ENCODE measurements at places on chromosomes 16 and 17.

GRCh38 chr16:8720080-8720966 lies 45.9 kb downstream of the ABAT start:
- no peak for DNase-seq

- DNase-seq: no peak
Observed at GRCh38 chr16:85381738-85382592, 231.2 kb upstream of the GSE1 start.

GRCh38 chr17:47604598-47604927 lies 45.2 kb upstream of the KPNB1 start:
- no peak for DNase-seq

GRCh38 chr17:2532146-2532720 lies 20.5 kb upstream of the METTL16 start:
- no peak for DNase-seq

- no peak for DNase-seq
Observed at GRCh38 chr16:84486551-84487235, 17.8 kb downstream of the MEAK7 start.

GRCh38 chr16:66434619-66435430 lies 7.7 kb downstream of the BEAN1 start:
- DNase-seq: no peak

GRCh38 chr17:37051833-37052232 lies 103.1 kb downstream of the AATF start:
- no peak for DNase-seq

- no peak for DNase-seq
Observed at GRCh38 chr17:49821916-49822315, 26.0 kb downstream of the TAC4 start.

GRCh38 chr17:32656886-32657285 lies 170.1 kb downstream of the CDK5R1 start:
- DNase-seq: no peak

DNA sequence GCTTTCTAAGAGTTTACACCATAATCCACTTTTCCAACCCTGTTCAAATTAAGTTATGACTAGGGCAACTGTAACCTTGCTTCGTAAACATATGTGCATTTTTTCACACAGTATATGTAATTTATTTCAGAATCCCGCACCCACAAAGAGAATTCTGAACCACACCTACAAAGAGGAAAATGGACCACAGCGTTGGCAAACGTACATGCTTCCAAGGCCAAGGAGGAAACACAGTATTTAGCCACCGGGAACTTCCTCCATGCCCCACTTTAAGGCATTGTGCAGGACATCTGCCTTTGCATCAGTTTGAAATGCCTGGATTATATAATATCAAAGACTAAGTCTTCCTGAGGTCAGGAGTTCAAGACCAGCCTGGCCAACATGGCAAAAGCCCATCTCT lies 2.1 kb downstream of the SPATA22 start:
- no peak for DNase-seq

DNA sequence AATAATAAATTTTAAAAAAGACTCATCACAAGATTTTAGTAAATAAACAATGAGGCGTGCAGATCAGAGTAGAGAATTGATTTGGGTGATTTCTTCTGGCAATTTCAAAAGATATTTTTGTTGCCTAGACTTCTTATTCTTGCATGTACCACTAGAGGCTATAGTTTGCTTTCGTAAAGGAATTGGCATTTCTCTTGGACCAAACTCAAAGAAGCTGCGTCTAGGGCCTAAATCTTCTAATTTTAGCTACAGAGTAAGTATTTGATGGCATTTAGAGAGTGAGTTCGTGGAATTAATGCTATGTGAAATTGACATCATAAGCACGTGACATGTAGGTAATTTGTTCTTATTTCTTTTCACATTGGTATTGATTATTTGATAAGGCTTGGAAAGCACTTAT lies 24.4 kb upstream of the ABCC11 start:
- no peak for DNase-seq

DNA sequence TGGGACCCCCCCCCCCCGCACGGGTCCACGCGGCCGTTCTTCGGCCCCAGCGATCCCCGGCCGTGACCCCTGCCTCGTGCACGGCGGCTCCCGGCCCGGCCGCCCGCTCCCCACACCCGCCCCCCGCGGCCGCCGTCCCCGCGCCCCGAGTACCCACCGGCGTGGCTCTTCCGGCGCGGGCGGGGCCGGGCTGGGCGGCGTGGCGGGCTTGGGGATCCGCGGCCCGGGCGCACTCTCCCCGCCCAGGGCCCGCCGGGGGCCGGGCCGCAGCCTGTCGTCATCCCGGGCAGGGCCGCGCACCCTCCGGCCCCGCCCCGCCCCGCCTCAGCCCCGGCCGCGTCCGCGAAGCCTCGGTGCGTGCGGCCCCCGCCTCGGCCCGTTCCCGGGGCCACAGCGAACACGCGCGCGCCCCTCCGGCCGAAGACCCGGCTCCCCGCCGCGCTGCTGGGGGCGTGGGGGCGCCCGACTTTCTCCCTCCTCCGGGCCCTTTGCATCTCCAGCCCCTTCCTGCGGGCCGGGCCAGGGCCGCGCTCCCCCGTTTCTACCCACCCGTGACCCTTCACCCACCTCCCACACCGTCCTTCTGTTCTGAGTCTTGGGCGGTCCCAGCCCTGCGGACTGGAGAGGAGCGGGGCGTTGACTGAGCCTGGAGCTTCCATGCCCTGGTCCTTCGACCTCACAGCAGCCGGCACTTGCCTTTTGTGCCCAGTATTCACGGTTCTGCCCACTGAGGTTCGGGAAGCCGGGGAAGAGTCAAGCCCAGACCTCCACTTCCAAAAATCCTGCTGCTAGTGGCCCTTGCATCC lies 840 bp downstream of the MYO1C start:
- no peak for DNase-seq

DNA sequence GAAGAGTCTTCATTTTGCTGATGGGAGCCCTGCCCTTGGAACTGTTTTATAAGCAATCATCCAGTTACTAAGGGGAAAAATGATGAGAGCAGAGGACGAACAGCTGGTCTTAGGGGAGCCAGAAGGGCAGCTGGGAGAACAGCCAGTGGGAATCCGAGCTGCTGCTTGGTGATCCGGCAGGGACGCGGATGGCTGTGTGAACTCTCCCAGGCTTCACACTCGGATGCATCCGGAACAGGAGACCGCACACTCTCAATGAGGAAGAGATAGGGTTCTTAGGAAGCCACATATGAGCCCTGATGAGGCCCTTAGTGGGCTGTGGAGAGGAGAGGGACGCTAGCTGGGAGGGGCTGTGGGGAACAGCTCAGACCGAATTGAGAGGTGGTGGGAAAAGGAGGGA lies 5.0 kb upstream of the CACNG5 start:
- no peak for DNase-seq

DNA sequence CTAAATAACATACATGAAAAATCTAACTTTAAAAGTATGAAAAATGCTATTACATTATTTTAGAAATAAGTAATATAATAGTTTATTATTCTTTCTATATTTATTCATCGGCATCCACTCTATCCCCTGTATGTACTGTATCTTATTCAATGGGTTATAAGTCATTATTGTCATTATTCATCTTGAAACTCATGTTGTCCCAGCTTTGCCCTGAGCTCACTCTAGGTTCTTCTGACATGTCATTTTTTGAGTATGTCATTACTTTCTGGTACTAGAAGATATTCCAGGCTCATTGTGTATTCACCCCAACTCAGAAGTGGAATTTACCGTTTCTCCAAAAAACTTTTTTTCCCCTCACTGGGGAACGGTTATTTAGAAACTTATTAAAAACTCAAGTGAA lies 53.0 kb upstream of the MNT start:
- DNase-seq: no peak

DNA sequence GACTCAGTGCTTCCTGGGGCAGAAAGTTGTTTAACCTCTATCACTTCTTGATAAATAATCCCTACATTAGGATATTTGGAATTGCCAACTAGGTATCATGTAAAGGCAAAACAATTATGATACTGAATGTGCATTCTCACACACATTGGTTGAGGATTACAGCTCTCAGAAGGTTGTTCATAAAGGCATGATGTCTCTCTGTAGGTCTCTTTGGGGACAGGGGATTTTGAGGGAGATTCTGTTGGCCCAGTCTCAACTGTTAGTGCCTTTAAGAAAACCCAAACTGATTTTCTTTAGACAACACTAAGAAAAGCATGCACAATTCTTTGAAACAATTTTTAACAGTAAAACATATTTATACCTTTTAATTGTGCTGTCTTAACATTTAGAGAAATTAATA lies 56.5 kb downstream of the GNAO1 start:
- DNase-seq: no peak

GRCh38 chr16:85246473-85246872 lies 134.2 kb upstream of the CIBAR2 start:
- no peak for DNase-seq

DNA sequence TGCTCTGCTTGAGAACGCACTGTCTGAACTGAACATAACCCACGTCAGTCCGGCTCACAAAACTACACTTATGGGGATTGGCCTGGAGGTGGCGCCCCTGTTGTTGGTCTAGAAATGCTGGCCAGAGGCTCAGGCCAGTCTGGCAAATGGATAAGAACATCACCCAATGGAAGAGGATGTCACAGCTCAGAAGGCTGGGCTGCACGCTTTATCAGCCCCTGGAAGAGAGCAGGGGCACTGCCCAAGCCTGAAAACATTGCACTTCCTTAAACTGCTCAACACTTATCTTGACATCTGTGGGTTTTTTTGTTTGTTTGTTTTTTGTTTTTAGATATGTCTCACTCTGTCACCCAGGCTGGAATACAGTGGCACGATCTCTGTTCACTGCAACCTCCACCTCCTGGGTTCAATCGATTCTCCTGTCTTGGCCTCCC lies 24.8 kb upstream of the BPTF start:
- DNase-seq: no peak

DNA sequence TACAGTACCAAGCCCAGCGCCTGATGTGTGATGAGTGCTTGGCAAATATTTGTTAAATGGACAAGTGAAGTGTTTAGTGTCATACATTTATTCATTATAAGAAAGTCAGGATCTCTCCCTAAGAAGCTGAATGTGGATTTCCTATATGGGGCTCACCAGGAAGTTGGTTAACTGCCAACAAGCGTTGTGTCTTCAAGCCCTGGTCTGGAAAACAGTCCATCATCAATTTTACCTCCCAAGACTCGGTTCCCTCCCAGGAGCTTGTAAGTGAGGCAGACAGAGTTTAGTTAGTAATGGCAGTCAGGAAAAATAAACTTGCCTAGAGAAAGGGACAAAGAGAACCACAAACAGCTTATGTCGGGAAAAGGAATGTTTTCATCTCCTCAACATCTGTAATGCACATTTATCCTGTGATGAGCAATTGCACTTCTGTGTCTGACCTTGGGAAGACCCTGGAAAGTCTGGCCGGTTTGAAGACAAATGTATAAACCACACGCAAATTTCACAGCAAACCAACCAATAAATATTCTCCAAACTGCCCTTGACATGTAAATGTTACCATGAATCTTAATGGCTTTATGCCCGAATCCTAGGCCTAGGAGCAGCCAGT lies 28.3 kb downstream of the C16orf95 start:
- no peak for DNase-seq

DNA sequence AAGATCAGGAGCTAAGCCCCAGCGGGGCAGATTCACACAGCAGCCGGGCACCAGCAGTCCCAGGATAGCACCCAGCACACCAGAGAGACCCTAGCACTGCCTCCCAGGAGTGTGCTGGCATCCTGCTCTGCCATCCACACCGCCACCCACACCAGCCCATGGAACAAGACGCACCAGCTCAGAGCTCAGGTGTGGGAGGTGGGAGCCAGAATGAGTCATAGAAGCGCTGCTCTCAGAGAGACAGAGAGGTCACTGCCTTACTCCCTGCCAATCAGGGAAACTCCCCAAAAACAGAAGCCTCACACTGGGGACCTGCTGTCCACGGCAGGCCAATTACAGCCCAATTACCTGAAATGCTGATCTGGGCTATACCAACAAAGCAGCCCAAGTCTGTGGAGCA lies 64.9 kb downstream of the CDYL2 start:
- DNase-seq: no peak

GRCh38 chr16:75288596-75289120 lies 37.2 kb upstream of the BCAR1 start:
- no peak for DNase-seq

- DNase-seq: no peak
Observed at GRCh38 chr17:64411999-64412771, 21.5 kb upstream of the PECAM1 start.

DNA sequence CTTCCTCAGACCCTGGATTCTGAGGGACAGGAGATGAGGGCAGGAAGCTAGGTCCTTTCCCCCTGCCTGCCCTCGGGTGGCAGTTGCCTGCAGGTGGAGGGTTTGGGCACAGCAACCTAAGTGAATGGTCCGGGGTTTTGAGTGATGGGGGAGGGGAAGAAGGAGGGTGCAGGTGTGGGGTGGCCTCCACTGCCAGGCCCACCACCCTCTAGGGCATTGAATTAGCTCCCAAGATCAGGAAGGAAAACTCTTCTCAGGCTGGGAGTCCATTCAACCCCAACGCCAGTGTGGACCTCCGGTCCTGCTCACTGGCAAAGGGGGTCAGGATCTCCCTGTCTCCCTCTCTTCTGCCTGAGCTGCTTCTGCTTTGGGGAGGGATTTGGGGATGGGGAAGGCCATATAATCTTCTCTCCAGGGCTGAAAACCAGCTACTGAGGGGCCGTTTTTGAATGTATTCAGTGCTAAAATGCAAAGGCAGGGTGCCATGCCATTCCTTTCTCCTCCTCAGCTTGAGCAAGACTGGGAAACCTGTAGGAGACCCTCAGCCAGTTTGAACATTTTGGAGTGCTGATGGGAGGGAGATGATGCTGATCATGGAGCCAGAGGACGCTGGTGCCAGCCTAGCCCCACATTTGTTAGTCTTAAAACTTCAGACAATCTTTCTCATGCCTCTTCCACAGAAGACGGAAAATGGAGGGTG lies 18.8 kb downstream of the GRB7 start:
- DNase-seq: no peak

DNA sequence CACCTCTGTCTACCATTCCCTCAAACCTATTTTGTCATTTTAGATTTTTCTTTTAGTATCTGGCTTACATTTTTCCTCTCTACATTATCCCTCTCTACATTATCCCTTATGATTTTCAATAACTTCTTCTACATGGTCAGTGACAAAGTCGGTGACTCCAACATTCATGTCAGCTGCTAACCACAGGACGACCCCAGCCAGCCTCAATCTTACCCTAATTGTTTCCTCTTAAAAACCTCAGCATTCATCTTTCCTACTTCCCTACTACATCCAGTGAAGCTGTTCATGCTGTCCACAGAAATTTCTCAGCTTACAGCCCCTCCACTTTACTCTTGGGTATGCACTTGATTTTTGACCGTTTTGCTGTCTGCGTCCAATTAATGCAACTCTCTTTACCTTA lies 8.3 kb downstream of the MYH10 start:
- DNase-seq: no peak

All from activated CD8-positive, alpha-beta memory T cell treated with anti-CD3 and anti-CD28 coated beads for 4 hours (primary cell).